ENCODE measurements at places on chromosomes 5 and 9. TPM values are rescaled to one million over a fixed set of nuclear protein-coding genes. Genes with fewer than 3 reads are reported as not detected.
A peak's percentile ranks its signal among the peaks of the same experiment; 100 is the strongest.

DNA sequence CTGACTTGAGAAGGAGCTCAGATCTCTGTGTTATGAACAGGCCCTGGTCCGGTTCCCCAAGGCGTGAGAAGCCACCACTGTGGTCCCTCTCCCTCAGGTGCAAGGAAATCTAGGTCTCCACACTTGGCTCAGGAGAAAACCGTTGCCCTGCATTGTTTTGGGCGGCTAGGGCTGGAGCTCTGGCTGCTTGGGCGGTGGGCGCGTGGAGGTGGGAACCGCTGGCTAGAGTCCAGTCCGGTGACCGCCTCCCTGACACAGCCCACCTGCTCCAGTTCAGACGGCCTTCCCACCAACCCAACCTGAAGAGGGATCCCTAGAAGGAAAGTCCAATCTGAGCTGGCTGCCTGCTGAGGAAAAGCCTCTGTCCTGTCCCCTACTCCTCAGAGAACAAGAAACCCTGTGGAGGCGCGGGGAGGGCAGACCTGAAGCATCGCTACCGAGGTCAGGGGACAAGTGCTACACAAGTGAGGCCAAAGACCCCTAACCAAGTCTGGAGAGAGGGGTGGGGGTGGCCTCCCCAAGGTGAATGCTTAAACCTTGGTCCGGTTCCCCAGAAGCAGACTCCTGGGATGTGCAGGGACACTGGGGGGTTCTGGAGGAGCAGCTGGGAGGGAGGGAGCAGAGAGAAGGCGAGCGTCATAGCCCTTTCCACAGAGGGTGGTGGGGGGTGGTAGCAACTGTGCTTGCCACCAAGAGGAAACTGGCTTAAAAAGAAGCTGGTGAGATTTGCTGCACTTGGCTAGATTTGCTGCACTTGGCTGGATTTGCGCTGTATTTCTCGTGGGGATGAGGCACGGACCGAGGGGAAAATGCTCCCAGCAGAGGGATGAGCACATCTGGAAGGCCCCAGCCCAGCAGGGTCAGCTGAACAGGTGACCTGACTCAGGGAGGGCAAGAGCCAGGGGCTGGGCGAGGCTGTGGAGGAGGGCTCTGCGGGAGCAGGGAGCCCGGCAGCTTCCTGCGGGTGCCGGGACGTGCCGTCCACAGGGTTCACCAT, 65.2 kb downstream of the RAPGEF1 start:
- DNase-seq, result no peak

Gene TNFSF8
- total RNA-seq, result not detected

DNA sequence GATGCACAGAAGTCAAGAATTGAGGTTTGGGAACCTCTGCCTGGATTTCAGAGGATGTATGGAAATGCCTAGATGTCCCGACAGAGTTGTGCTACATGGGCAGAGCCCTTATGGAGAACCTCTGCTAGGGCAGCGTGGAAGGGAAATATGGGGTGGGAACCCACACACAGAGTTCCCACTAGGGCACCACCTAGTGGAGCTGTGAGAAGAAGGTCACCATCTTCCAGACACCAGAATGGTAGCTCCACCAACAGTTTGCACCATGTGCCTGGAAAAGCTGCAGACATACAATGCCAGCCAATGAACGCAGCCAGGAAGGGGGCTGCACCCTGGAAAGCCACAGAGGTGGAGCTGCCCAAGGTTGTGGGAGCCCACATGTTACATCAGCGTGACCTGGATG, 104.5 kb downstream of the STK32A start:
- DNase-seq, result peak; percentile 1

GRCh38 chr5:170006021-170006420, 25.7 kb upstream of the INSYN2B start:
- DNase-seq, result no peak

DNA sequence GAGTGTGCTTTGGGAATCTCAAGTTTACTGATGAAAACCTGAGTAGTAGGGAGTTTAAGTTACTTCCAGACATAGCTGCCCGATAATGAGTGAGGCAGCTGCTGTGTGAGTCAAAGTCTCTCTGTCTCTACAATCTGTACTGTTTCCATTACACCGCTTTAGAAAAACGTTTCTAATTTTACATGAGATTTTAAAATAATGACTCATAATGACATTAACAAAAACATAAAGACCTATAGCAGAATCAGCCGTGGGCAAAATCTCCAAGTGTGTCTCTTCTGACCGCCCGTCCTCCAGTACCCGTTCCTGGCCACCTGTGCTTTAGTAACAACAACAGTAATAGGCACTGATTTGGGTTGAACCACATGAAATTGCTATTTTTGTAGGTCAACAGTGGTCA, 69.6 kb upstream of the PRRC1 start:
- no peak for DNase-seq

Gene PCDHGA4
- 2.0 TPM for total RNA-seq

Gene FEM1C
- total RNA-seq, result 11.7 TPM

GRCh38 chr9:6415266-6415665, 2.3 kb downstream of the UHRF2 start:
- peak; percentile 18 for DNase-seq

DNA sequence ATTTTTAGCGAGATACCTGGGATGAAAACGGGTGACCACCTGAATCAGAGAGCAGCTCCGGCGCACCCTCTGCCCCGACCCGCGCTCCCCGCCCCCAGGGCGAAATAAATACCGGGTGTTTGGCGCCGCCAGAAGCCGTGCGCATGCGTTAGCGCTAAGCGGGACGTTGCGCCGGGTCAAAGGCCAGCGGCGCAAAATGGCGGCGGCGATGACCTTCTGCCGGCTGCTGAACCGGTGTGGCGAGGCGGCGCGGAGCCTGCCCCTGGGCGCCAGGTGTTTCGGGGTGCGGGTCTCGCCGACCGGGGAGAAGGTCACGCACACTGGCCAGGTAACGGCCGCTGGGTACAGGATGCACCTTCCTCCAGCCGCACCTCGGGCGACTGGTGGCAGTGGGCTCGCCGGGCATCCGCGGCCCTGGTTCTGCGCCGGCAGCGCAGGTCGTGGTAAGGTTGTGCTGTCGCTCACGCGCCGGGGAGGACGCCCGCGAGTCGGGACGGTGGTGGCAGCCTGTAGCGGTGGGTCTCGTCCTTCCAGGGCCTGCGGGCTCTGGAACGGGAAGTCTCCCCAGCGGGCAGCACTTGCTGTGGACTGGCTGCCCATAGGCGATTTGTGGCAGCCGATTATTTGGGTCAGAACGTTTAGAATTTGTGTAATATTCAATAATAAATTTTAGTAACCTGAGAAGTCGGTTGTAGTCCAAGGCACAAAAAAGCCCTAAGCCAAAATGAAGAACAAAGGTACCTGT, at the start of gene NDUFS6:
Gene NDUFS6 (plus strand): TSS at position 186 of the 745 bp plus-strand sequence. CDS start 11 bp downstream, at position 197.
- DNase-seq, result peak; percentile 80

DNA sequence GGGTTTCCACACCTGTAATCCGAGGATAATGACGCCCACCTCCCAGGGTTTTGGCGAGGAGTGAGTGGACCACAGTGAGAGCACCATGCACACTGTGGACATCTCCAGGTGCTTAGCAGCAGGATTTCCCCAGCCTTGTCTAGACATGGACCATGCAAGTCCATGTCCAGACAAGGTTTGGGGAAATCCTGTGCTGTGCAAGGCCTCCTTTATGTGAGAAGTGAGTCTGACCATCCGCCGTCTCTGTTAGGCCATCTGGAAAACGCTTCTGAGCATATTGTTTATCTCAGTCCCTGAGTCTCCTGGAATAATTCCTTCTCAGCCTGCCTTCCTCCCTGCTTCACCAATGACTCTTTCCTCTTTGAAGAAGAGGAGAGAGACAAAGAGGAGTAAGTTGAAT, 26.2 kb upstream of the TNFAIP8 start:
- no peak for DNase-seq

DNA sequence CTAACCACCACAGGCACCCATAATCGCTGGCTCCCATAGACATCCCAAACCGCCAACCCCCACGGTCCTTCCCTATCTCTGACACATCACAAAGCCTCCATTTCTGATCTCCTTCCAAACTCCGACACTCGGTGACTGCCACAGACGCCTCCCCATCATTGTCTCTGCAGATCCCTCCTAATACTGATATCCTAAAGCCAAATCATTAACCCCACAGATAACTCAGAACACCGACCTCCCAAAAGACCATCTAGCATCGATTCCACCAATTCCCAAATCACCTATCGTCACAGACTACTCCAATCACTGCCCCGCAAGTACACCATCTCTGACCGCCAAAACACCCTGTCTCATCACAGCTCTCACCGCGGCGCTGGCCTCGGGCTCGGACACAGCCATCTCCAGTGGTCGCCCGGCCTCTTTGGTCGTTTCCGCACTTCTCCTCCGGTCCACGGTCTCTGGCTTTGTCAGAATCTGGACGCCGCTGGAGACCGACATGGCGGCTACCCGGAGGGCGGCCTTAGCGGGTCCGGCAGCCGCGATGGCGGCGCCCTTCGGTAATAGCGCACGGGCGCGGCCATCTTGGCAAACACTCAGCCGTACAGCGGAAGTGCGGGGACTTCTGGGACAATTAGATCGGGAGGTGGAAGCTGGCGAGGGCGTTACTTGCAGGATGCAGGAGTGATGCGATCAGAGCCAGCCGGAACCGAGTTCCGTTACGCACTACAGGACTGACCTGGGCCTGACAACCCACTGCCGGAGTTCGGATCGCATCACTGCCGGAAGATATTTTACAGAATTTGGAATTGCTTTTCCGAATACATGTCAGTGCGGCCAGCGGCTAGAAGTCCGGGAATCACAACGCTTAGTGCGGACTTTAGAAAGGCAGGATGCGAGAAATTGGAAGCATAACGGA, at the start of gene ZFP37:
Gene ZFP37 (minus strand): TSS at position 534 of the 916 bp plus-strand sequence. CDS start 36 bp downstream, at position 498.
- peak; percentile 96 for DNase-seq

Gene ACER2
- 6.2 TPM for total RNA-seq

Gene FAM221B
- not detected for total RNA-seq

Gene PIP5K1B
- total RNA-seq, result not detected

Gene SCGB3A2
- total RNA-seq, result not detected

GRCh38 chr9:110266795-110267194, 10.5 kb upstream of the TXN start:
- no peak for DNase-seq

GRCh38 chr9:71814815-71815214, 46.5 kb upstream of the CEMIP2 start:
- no peak for DNase-seq

DNA sequence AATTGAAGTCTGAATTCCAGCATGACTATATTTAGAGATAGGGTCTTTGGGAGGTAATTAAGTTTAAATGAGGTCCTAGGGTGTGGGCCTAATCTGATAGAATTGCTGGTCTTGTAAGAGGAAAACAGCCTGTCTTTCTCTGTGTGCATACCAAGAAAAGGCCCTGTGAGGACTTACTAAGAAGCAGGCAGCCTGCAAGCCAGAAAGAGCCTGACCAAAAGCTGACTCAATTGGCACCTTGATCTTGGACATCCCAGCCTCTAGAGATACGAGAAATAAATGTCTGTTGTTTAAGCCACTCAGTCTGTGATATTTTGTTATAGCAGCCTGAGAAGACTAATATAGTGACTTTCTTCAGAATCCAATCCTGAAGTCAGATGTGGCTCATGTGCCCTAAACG, 14.6 kb downstream of the ARL14EPL start:
- no peak for DNase-seq

DNA sequence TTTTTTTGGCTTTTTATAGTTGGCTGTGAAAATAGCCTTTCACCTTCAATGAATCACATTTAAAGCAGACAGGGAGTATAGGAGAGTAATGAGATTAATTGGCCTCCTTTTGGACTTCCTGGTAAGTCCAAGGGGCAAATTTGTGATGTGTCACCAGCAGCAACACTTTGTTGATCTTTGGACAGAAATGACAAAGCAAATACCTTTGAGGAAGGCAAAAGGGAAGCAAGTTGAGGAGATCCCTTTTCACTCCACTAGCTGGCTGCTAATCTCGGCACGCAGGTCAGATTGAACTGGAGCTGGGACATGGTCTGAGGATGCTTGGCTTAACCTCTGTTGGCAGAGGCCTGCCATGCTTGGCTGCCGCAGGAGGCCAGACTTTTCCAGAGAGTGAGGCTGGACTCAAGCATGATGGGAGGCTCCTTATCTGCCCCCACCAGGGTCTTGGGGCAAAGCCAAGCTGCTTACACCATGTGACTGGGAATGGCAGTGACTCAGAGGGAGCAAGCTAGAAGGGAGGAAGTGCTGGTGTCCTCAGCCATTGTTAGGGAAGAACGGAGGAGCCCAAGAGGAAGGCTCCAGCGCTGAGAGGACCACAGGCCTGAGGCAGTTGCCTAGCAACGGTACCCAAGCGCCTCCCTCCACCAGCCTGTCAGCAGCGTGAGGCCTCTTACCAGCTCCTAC, 174.5 kb upstream of the MAP1B start:
- DNase-seq, result peak; percentile 42
